NCI-H446 treated with DMSO at 0.1 percent for 48 hours (cell line): ENCODE measurements at places on chromosomes 2 and 18.
A peak's percentile ranks its signal among the peaks of the same experiment; 100 is the strongest.

GRCh38 chr2:219486380-219486959, 12.2 kb upstream of the GMPPA start:
- DNase-seq: no peak

GRCh38 chr18:75250471-75250821, 39.8 kb downstream of the TSHZ1 start:
- no peak for DNase-seq

DNA sequence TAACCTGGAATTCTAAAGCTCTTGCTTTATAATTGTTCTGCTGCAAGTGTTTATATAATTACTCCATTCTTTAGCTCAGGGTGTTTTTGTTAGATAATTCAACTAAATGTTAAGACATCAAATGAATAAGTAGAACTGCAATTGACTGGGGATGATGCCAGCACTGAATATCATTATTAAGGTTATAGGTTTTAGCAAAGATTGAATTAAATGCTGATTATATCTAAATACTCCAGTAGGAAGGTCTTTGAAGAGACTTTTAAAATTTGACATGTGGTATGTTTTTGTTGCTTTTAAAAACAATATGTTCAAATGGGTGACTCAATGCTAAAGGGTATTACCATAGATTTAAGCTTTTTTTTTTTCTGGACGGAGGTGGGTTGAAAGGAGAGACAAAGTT, 170.1 kb upstream of the THUMPD2 start:
- DNase-seq: no peak

GRCh38 chr2:46816151-46816845, 99.3 kb downstream of the MCFD2 start:
- DNase-seq: no peak

DNA sequence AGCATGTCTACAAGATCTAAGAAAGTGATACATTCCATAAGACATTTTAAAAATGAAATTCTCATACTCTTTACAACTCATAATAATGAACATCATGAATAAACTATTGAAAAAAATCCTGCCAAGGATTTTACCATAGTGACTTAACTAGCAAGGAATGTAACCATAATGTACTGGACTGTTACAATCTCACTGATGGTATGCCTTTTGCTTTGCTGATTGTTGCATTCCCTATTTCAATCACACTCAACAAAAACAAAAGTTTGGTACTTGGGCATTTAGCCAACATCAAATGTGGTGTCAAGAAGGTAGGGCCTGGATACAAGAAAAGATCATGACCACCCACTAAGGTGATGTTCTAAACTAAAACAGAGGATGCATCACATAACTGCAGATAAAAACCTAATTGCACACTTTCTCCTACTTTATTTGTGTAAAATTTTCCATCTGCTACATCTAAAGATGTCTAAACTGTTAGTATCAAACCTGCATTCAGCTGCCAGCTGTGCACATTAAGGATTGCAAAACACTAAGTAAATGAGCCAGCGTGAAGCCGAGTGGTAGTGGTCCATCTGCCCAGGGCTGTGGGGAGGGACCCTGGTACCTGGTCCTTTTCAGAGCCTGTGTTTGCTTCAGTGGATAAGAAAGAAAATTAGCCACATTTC, 564.4 kb downstream of the ZEB2 start:
- DNase-seq: peak; percentile 66

GRCh38 chr2:235055891-235056516, 104.2 kb downstream of the SH3BP4 start:
- DNase-seq: no peak

DNA sequence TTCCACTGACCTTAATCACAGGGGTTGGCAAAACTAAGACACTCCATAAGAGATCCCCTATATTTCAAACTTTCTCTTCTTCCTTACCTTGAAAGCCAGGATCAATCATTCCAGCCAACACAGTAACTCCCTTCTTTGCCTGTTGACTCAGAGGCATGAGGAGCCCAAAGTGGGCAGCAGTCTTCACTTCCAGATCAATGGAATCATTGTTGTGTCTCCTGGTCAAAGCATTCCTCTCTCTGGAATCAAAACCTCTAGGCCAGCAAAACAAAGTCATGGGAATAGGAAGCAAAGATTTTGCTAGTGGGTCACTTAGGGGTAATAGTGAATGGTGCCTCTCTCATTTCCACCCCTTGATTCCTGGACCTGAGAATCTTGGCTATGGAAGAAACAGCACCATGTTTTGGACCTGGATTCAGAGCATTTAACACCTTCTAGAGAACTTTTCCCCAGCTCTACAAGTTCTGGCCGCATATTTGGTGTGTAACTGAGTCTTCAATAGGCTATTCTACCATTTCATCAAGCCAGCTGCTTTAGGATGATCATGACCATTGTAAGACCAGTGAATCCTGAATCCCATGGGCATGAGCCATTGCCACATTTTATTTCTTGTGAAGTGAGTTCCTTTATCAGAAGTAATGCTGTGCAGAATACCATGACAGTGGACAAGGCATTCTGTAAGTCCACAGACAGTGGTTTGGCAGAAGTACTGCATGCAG, 65.7 kb upstream of the SERPINE2 start:
- DNase-seq: no peak

DNA sequence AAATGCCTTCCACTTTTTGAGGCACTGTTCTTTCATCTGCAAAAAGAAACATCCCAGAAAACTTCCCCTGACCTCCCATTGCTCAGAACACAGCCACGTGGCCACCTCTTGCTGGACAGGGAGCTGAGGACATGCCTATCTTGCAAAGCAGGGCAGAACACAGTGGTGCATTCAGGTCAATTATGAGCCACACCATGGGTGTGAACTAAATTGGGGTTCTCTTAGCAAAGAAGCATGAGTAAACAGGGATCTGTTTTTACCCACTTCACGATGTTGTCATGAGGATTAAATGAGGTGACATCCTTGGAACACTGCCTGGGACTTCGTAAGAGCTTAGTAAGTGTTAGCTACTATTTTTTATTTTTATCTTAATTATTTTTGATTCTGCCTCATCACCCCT, 25.1 kb downstream of the BMP10 start:
- DNase-seq: no peak

DNA sequence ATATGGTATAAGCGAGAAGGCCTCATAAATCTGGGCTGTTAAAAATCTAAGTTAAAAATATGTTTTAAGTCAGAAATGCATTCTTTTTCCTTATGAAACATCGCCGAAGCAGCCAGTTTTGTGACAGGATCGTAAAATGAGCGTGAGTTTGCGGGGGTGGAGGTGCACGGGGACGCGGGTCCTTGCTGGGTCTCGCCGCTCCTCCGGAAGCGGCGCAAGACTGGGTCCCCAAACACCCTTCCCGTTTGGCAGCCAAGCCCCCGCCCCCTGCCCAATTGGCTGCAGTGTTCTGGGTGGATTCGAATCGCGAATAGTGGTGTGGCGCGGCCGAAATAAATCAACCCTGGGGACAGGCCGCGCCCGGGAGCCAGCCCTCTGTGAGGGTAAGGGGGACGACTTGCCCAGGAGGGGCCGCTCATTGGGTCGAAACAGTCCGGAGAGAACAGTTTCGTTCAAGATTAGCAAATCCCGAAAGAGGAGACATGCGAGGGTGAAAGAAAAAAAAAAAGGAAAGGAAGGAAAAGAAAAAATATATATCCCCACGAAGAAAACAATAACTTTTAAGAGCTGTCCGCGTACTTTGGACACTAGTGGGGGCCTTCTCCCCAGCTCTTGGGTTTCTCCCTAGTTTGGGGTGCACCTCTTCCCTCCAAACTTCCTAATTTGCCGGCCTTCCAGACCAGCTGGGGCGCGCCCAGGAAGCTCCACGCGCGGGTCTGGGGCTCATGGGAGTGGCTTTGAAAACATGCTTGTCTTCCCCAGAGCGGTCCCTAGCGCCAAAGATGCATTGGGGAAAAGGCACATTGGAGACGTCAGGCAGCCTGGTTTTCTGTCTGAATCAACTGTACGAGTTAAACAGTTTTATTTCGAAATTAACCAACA, 3.1 kb upstream of the GATA6 start:
- DNase-seq: no peak

DNA sequence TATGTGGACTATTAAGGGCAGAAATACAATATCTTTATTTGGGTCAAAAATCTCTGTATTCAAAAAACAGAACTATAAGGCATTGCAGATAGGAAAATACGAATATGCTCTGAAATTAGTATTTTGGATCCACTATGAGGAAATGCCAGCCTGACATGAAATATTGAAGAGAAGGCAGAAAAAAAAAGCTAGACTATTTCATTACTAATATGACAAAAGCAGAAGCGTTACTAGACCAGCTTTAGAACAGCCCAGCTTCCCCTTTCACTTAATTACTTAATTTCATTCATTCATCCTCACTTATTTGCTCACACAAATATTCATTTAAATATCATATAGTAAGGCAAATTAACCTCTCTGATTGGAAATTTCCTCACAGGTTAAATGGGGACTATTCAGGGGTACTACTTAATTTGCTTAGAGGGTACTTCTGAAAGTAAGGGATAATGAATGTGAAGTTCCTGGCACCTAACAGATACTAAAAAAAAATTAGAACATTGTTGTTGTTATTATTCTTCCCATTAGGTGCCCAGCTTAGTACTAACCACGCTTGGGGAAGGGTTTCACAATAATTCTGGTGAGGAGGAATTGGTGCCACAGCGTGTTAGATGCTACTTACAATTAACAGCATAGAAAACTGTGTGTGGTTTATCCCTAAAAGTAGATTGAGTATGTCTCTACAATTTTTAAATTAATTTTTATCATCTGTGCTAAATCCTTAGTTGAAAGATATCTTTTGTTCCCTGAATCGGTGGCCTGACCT, 71.1 kb upstream of the CTLA4 start:
- DNase-seq: no peak

DNA sequence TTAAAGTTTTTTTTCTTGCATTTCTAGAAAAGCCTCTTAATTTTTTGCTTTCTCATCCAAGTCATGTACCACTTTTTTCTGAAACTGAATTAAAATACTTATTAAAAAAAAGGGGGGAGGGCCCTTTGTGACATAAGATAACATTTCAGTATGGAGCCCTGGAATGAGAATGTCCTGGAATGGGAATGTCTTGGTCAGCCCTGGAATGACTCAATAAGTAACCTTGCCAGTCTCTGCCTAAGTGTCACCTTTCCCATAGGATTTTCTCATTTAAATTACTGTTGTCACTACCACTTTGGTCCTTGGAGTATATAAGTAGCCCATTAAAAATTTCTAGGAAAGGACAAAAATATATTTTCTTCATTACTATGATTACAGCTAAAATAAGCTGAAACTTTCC, 4.7 kb downstream of the UBXN2A start:
- DNase-seq: no peak

GRCh38 chr18:23108496-23108895, 26.8 kb upstream of the CABLES1 start:
- DNase-seq: peak; percentile 51

DNA sequence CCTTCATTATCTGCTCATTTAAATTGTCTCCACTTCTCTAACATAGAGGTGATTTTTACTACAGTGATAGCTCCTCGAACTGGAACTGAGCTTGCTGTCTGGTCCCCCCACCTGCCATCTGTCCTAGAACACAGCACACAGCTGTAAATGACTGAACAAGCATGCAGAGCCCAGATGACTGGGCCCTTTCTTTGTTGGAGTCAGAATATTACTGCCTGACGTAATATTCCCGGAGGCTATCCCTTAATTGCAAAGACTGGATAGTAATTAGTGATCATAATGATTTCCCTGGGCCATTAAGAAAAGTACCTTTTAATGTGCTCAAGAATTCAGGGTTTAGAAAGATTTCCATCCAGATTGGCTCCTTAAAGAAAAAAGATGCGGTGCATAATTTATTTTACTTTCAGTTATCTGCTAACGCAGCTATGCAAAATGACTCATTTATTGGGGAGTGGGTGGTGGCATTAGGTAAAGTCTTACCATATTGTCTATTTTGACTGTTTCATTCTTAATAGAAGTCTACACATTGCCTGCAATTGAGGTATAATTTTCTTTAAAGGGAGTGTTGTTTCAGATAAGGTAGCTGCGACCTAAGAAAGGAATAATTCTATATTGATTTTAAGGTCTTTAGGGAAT, 84.4 kb downstream of the MAP4K4 start:
- no peak for DNase-seq

GRCh38 chr2:33208400-33208799, 261.6 kb downstream of the LTBP1 start:
- DNase-seq: no peak

GRCh38 chr18:10085416-10085815, 171.6 kb downstream of the VAPA start:
- no peak for DNase-seq

DNA sequence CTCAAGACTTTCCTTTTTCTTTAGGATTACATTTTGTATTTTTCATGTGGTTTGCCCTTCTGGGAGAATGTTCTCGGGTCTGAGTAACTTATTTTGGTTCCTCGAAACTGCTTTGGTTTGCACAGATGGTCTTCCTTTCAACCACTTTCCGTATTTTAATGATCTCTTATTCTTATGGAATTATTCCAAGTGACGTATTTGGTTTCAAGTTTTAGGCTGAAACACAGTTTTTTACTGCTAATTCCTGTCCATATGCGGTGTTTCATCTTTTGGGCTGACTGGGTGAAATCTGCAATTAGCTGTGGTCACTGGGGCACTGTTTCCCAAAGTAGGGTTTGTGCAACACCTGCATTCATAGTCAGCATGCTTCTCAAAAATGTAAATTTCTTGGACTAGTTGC, 122.7 kb downstream of the CAPN13 start:
- peak; percentile 67 for DNase-seq

GRCh38 chr2:43461453-43462073, 134.3 kb downstream of the THADA start:
- DNase-seq: no peak
